CD8-positive, alpha-beta memory T cell (primary cell): ENCODE measurements at places on chromosomes 2 and 18. TPM values are rescaled to one million over a fixed set of nuclear protein-coding genes. Genes with fewer than 3 reads are reported as not detected.

DNA sequence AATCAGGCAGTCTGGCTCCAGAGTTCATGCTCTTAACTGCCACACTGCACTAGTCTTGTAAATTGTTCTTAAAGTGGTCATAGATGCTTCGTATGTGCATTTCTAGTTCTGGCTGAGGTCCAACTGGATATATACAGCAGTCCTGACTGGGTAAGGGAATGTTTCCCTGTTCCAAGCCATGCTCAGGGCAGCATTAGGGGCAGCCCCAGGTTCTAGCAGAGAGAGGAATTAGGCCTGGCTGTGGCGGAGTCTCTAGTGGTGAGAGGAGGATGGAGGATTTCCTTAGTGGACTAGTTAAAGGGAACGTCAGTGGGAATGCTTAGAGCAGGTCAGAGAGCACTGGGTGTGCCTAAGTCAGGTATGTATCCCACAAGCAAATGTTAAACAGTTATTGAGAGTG, 28.0 kb downstream of the UBE2E3 start:
- H3K4me3 ChIP-seq: no peak overlapping the region
- no peak overlapping the region for H3K27ac ChIP-seq
- DNase-seq: no peak
- no peaks in the 10 kb centered on the region for H3K36me3 ChIP-seq
- H3K27me3 ChIP-seq: no peaks in the 10 kb centered on the region

DNA sequence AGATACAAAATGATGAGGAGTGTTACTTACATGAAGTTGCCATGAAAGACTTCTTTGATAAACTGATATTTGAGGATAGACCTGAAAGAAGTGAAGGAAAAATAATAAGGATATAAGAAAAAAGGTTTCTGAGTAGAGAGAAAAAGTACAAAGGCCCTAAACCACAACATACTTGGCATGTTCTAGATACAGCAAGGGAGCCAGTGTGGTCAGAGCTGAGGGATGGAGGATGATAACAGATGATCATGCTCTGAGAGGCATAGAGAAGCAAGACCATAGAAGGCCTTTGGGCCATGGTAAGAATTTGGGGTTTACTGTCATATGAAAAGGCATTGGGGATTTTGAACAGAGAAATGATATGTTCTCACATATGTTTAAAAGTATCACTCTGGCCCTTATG, 424.1 kb upstream of the CHST9 start:
- DNase-seq: no peak
- H3K4me3 ChIP-seq: no peak overlapping the region
- H3K36me3 ChIP-seq: no peaks in the 10 kb centered on the region
- no peaks in the 10 kb centered on the region for H3K27me3 ChIP-seq
- no peak overlapping the region for H3K27ac ChIP-seq
- H3K4me1 ChIP-seq: no peaks in the 10 kb centered on the region

- H3K4me3 ChIP-seq: peak overlapping the region; percentile 80
- no peaks in the 10 kb centered on the region for H3K36me3 ChIP-seq
- H3K27me3 ChIP-seq: no peaks in the 10 kb centered on the region
Measured at GRCh38 chr2:231514951-231515297, 15.3 kb downstream of the NMUR1 start.

DNA sequence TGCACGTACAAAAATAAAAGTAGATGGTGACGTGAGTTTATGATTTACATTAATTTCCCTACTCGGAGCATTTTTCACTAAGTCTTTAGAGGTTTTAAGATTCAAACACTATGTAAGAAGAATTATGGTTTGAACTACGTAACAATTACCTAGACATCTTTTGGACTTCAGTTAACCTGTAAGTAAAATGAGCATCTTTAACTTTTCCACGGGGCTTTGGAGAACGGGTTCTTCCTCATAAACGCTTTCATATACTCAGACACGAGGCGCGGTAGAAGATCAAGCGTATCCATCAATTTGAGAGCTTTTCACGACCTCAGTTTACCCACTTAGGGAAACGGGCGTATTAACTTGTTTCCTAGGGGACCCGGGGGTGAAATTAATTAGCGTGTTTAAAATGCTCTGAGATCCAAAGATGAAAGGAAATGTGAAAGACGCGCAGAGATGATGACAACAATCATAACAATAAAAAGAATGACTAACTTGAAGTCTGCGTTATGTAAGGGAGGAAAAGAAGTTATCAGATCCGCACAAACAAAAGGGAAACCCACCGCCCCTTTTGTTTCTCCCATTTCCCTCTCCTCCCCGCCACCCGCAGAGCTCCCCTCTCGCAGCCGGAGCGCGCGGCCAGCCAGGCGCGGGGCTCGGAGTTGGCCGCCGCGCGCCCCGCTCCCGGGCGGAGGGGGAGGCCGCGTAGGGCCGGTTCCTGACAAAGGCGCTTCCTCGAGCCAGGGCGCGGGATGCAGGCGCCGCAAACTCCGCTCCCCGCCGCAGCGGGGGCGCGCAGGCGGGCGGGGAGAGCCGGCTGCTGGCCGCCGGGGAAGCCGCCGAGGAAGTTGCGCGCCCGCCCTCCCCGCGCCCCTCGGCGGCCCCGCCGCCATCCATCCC, 807 bp downstream of the PELI1 start:
- no peaks in the 10 kb centered on the region for H3K36me3 ChIP-seq
- H3K27me3 ChIP-seq: no peaks in the 10 kb centered on the region
- H3K4me1 ChIP-seq: peaks cover 32% of the 10 kb centered on the region
- DNase-seq: peak; percentile 55

GRCh38 chr18:76688724-76689472, 133.5 kb upstream of the ZNF236 start:
- no peak for DNase-seq
- H3K27ac ChIP-seq: no peak overlapping the region
- no peaks in the 10 kb centered on the region for H3K36me3 ChIP-seq

DNA sequence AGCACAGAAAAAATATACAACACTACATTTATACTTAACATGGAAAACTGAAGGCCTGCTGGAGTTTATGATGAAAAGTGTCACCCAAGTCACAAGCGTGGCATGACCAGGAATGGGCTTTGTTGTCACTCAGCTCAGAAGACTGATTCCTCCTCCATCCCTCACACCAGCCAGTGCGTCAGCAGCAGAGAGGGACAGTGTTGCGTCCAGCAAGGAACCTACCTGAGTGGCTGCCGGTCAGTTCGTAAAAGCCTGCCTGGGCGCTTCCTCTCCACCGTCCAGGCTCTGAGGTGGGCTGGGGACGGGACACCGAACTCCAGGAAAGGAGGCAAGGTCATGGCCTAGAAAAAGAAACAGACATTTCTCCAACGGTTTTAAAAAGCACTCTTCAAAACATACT, 77.4 kb downstream of the USP40 start:
- no peaks in the 10 kb centered on the region for H3K27me3 ChIP-seq
- no peak overlapping the region for H3K4me3 ChIP-seq
- DNase-seq: no peak
- H3K36me3 ChIP-seq: peaks cover 8% of the 10 kb centered on the region
- no peaks in the 10 kb centered on the region for H3K4me1 ChIP-seq

DNA sequence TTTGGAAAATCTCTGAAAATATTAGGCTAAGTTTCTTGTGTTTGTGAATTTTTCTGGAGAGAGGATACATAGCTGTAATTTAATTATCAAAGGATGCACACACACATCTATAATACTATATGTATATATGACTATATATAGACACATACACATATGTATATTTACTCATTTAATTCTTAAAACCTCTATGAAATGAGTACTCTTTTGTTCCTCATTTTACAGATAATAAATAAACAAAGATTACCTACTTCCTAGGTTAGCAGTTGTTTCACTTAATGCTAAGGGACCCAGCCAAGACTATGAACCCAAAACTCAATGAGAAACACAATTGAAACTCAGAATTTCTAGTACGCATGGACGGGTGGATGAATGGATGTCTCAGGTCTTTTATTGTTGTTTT, 145.6 kb downstream of the BCL2 start:
- DNase-seq: no peak
- no peak overlapping the region for H3K4me3 ChIP-seq
- H3K36me3 ChIP-seq: no peaks in the 10 kb centered on the region
- no peaks in the 10 kb centered on the region for H3K27me3 ChIP-seq
- H3K27ac ChIP-seq: no peak overlapping the region

DNA sequence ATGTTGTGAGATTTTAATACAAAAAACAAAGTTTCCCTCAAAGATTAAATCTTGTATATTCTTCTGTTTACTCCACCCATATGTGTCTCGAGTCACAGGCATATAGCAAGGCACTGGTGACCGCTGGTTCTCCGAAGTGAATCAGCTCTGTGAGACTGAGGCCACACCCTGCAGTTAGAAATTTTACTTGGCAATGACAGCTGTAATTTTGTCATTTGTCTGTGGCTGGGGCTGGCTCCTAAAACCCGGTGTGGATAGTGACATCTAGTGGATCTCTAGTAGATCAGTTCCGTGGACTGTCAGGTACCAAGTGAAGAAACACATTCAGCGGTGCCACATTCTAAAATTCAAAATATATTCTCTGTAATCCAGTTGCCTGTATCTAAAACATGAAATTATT, 278.0 kb downstream of the NEDD4L start:
- H3K4me3 ChIP-seq: no peak overlapping the region
- H3K27ac ChIP-seq: no peak overlapping the region
- no peaks in the 10 kb centered on the region for H3K36me3 ChIP-seq

DNA sequence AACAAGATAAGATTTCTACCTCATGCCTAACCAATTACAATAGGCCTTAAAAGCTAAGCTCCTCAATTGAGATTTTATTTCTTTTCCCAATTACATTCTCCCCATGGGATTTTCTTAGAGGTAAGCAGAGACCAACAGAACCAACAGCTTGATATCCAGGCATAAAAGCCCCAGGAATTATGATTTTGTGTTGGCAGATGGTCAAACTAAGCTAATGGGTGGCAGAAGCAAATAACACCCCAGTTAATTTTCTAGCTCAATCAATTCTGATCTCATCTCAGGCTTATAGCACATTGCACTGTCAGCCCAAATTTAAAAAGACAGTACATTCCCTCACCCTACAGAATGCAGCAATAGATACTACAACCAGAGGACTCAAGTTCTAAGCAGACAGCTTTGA, 156.4 kb downstream of the NRXN1 start:
- no peak for DNase-seq
- no peaks in the 10 kb centered on the region for H3K4me1 ChIP-seq
- H3K4me3 ChIP-seq: no peak overlapping the region
- no peaks in the 10 kb centered on the region for H3K27me3 ChIP-seq
- H3K27ac ChIP-seq: no peak overlapping the region

DNA sequence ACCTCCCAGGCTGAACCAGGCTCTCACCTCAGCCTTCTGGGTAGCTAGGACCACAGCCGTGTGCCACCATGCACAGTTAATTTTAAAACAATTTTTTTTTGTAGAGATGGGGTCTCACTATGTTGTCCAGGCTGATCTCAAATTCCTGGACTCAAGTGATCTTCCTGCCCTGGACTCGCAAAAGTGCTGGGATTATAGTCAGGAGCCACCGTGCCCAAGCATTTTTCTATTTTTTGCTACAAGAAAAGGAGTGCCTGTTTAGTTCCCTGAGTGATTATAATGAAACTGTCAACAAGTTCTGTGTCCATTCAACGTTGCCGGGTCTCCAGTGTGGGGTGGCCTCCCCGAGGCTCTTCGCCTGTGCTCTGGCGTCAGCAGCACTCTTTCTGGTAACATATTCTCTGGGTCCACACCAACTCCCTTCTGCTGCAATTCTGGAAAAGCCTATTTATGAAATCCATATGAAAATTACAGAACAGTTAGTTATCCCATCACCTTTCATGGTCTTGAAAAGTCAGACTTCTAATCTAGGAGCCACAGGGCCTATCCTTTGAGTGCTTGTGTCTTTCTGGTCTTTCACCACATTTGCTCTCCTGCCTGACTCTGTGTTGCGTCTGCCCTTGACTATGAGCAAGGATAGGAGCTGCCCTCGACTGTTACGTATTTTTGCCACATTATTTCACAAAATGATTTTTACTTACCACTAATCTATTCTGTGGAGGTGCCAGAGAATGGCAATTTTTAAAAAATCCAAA, 172.7 kb downstream of the SOCS6 start:
- no peak overlapping the region for H3K4me3 ChIP-seq
- H3K27me3 ChIP-seq: no peaks in the 10 kb centered on the region
- H3K4me1 ChIP-seq: no peaks in the 10 kb centered on the region
- H3K36me3 ChIP-seq: no peaks in the 10 kb centered on the region
- no peak overlapping the region for H3K27ac ChIP-seq

DNA sequence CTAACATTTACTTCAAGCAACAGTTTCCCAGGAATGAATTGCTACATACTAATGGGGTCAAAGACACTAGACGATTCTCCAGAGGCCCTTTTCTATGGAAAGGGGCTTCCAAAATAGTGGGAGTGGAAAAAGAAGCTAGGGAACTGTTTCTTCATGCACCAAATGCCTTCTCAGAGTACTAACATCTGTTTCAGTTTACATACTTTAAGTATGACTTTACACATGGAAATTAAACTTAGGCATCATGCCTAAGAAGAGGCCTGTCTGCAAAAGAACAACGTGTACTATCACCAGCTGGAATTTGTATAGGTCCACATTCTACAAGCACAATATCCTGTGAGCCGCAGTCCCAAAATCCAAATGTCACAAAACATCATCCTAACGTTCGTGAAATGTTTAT, 29.4 kb upstream of the WDR75 start:
- no peak overlapping the region for H3K27ac ChIP-seq
- no peak overlapping the region for H3K4me3 ChIP-seq
- DNase-seq: no peak

GRCh38 chr2:203412546-203413331, 84.5 kb downstream of the ABI2 start:
- H3K4me3 ChIP-seq: no peak overlapping the region
- no peak for DNase-seq
- no peaks in the 10 kb centered on the region for H3K4me1 ChIP-seq
- H3K27ac ChIP-seq: no peak overlapping the region
- peaks cover 11% of the 10 kb centered on the region for H3K36me3 ChIP-seq
- no peaks in the 10 kb centered on the region for H3K27me3 ChIP-seq

DNA sequence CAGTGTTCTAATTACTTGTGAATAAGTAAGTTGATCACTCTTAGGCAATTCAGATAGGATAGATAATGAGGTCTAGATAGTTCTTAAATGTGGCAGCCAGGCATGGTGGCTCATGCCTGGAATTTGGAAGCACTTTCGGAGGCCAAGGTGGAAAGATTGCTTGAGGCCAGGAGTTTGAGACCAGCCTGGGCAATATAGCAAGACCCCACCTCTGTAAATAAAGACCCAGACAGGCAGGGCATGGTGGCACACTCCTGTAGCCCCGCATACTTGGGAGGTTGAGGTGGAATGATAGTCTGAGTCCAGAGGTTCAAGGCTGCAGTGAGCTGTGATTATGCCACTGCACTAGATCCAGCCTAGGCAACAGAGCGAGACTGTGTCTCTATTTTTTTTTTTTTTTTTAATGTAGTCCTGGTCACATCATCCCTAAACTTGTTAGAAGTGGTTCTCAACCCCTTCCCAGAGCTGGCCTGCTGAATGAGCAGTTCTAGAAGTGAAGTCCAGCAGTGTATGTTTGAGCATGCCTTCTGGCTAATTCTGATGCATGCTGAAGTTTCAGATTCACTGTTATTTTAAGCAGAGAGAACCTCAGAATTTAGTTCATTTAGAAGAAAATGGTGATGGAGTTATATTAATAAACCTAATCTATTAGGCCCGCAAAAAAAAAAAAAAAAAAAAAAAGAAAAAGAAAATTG, 306.2 kb downstream of the PRKCE start:
- no peak overlapping the region for H3K27ac ChIP-seq
- DNase-seq: no peak
- no peak overlapping the region for H3K4me3 ChIP-seq
- H3K36me3 ChIP-seq: no peaks in the 10 kb centered on the region
- no peaks in the 10 kb centered on the region for H3K4me1 ChIP-seq
- H3K27me3 ChIP-seq: no peaks in the 10 kb centered on the region

The ZNF396 gene
- 1.7 TPM for total RNA-seq

The RNASEH1 gene
- total RNA-seq: 38.1 TPM

The CDK15 gene
- not detected for total RNA-seq

The ITM2C gene
- 56.1 TPM for total RNA-seq

The ATG9A gene
- 52.9 TPM for total RNA-seq

The PDE1A gene
- total RNA-seq: not detected

The KCNK3 gene
- total RNA-seq: not detected

The AQP12B gene
- total RNA-seq: not detected
